Type B pancreatic cell (in vitro differentiated cells): ENCODE measurements at places on chromosomes 11 and 22.

GRCh38 chr11:128490092-128490491, 97.3 kb downstream of the ETS1 start:
- DNase-seq, result no peak

DNA sequence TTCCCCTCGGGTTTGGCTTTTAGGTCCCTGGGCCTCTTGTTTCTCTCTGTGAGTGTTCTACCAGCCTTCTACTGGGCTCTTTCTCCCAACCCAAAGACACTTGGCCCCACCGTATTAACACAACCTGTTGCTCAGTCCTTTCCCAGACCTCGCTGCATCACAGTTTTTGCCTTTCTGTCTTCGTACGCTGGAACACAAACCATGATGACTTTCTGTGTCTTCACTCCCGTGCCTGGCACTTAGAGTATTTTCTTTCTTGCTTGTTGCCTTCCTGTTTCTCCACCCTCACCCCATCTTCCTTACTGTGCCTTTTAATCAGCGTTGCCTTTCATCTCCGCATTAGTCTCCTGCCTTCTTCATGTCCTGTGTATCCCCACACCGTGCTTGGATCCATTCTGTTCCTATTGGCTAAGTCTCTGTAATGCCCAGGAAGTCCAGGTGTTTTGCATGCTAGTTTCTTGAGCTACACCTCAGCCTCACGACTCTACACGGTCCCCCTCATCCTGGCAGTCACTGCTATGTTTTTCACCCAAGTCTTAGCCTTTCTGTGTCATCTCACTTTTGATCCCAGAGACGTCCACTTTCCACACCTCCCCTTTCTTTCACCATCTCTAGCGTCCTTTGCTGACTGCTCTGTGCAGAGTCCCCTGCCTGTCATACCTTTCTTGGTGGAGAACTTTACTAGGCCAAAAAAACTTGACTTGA, 1.6 kb downstream of the MARK2 start:
- DNase-seq, result no peak

GRCh38 chr11:62464655-62465054, 45.8 kb downstream of the SCGB1A1 start:
- no peak for DNase-seq

DNA sequence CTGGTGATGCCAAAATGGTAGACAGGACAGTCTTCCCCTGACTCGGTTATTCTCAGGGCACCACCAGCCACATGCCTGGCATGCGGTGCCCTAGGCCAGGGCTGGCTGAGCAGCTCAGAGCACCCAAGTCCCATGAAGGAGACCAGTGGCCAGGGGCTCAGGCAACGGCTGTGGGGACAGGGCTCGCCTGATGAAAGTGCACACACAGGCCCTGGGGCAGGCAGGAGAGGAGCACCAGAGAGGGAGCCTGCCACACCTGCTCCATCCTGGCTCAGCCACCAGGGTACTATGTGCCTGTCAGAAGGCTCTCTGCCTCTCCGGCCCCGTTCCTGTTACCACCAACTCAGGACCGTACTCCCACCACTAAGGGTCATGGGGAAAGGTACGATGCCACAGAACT, 12.1 kb downstream of the ELFN2 start:
- DNase-seq, result no peak

DNA sequence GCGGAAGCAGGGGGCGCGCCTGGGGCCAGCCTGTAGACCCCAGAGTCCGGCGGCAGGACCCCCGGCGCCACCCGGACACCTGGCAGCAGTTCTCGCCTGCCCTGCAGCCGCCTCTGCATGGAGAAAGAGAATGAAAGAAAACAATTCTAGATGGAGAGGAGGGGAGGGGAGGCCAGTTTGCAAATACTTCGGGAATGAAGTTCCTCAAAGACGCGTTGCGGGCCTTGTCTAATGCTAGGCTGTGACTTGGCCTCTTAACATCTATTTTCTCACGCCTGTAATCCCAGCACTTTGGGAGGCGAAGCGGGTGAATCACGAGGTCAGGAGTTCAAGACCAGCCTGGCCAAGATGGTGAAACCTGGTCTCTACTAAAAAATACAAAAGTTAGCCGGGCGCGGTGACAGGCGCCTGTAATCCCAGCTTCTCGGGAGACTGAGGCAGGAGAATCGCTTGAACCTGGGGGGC, 2.1 kb upstream of the BARX2 start:
- no peak for DNase-seq

DNA sequence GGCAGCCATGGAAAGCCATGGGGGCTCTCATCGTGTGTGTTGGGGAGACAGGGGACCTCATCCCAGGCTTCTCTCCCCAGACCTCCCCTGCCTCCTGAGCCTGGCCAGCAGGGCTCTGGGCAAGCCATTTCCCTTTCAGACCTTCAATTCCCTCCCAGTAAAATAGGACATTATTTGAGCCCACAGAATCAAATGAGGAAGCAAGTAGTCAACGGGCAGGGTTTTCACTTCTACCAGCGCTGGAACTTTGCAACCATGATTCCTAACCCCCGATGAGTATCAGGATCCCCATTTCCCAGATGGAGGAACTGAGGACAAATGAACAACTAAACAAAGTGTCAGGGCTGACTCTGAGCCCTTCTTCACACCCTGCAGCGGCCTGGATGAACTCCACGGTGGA, 48.9 kb upstream of the TCF20 start:
- DNase-seq, result no peak

- DNase-seq, result no peak
These were observed 6.9 kb downstream of the CYTH4 start for GRCh38 chr22:37289156-37289735.

GRCh38 chr22:33126881-33127280, 68.7 kb upstream of the SYN3 start:
- DNase-seq, result no peak

DNA sequence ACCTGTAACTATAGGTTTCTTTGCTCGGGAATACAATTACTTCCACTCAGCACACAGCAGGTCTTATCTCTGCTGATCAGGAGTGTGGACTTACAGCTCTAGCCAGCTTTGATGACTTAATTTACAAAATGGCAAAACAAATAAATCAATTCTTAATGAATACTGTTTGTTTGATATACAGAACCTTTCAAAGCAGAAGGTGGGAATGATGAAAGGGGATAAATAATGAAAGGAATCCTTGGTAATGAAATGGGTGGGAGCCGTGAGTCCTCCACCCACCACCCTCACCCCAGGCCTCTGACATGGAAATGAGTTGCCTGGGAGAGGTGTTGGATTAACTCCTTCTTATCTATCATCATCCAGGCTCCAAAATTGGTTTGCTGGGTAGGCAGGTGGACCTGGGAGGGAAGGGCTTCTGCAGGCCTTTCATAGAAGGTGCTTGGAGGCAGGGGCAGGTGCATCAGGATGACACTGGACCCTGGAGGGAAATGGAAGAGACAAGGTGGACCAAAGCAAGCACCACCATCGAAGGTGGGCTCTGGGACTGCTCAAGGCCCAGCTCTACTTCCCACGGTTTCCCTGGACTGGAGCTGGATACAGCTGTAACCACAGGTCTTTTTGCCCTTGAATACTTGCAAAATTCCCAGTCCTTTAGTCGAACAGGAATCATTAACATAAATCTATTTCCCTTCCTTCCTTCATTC, 23.0 kb downstream of the POU2AF1 start:
- DNase-seq, result no peak

DNA sequence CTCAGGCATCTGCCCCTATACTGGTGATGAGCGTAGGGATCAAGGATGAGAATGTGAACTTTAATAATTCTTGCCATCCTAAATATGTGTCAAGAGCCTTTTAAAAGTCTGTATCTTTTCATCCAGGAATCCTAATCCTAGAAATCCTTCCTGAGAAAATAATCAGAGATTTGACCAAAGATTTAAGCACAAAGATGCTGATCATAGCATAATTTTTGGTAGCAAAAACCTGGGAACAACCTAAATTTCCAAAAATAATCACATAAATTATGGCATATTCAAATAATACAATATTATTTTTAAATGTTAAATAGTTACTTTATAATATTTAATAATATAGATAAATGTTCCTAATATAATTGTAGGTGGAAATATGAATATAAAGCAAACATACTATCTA, 76.1 kb downstream of the SERGEF start:
- no peak for DNase-seq

DNA sequence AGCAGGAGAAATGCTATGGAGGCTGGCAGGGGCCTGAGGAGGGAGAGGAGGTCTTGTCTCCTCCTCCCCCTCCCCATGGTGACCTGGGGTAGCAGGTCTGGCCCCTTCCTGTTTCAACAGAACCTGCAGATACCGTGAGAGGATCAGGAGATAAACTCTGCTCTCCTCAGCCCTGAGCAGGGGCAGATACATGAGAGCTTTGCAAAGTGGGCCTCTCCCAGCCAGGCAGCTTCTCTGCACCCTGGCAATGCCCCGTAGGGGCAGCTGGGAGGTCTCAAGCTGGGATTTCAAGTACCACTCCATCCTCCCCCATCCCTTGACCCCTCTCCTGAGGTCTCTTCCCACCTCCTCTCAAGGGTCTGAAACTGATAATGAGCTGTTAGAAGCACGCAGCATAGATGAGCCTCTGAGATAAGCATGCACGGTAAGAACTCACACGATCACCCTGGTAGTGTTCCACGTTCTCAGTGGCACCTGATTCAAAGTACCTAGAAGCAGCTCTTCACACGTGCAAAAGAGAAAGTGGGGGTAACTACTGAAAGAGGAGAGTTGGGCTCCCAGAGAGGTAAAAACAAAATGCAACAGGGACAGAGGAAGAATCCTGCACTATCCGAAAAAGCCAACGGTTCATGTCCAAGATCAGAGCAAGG, 4.9 kb upstream of the CCDC86 start:
- DNase-seq, result no peak

DNA sequence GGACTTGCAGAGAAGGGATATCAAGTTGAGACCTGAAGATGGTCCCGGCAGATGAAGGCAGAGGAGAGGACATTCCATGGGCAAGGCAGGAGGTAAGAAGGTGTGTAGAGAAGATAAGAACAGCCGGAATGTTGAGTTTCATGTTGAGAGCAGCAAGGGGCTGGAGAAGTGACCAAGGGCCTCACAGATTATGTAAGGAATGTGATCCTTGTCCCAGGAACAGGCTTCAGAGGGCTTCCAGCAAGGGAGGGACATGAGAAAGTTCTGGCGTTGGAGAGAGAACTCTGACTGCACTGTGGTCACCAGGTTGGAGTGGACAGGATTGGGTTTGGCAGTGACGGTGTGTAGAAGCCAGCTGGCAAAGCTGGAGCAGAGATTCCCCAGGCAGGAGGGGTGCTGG, 27.6 kb upstream of the PPFIA1 start:
- no peak for DNase-seq

- DNase-seq, result no peak
These were observed 428.1 kb downstream of the OPCML start for GRCh38 chr11:133104009-133104744.

DNA sequence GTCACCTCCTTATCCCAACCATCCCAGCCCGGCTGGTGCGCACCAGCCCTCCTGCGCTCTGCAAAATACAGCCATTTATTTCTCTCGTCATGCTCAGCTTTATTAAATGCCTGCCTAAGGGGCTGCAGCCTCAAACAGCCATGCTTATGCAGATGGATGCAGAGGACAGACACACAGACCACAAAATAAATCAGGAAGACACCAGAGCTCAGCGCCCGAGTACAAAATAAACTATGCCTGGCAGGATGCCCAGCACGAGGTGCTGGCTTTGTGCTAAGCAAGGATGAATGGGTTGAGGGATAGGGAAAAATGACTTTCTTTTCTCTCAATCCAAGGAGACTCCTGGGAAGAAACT, 70.5 kb downstream of the RPUSD4 start:
- no peak for DNase-seq

DNA sequence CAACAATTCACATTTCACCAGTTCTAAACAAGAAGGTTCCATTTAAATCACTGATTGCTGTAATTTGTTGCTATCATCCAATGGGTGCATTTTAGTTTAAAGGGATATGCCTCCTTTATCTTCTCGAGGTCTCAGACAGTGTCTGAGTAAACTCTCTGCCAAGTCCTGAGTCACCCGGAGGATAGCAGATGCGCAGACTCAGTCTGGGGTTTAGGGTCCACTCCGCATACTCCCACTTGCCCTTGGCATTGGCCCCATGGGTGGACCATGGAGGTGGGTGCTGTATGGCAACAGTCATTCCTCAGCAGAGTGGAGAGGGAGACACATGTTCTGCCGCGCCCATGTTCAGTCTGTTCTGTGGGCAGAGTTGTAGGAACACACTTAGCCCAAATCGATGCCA, 65.4 kb upstream of the CRTAM start:
- DNase-seq, result no peak

GRCh38 chr22:26660961-26661578, 3.7 kb downstream of the MIAT start:
- no peak for DNase-seq

DNA sequence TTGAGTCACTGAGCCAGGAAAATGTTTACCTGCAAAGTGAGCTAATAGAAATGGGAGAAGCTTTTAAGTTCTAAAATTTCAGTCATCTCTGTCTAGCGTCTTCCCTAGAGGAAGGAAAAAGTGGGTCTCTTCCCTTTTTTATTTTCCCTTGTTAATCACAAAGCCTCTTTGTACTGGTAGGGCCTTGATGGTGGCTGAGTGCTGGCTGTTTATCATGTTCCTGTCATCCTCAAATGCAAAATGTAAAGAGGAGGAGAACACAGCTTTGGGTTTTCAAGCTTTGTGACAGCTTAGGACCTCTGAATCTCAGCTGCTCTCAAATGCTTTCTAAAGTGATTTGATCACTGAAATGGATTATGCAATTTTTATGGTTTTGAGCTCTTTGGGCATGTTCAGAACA, 222.0 kb downstream of the TMEM135 start:
- no peak for DNase-seq

DNA sequence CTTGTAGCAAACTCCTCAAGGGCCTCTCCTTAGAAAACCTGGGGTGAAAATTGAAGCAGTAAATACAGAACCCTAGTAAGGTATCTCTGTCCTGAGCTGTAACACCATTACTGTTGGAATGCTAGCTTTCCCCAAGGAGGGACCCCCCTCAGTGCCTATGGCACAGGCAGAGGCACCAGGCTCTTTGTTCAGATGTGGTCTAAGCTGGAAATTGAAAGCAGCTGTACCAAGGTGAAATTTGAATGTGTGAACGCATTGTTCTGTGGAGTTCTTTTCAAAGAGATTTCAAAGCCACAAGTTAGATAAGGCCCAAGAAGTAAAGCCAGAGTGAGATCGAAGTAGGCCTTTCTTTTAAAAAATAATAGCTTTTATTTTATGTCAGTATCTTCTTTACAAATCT, 71.9 kb upstream of the HORMAD2 start:
- DNase-seq, result no peak
